ENCODE measurements at places on chromosomes 3 and 15. TPM values are rescaled to one million over a fixed set of nuclear protein-coding genes. Genes with fewer than 3 reads are reported as not detected.

DNA sequence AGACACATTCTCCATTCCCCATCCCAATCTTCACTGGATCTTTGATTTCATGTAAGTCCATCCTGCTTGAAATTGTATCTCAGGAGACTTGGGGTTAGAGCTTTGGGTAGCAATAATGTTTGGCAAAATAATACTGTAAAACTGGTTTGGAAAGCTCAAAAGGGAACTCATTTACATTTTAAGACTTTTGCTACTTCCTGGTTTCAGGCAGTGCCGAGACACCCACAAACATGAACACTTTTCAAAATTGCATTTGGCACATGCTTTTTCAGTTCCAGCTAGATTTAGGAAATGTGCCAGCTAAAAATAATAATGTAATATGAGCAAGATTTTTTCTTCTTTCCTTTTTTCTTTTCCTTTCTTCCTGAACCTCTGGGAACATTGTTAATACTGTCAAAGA lies 145.7 kb upstream of the CBLB start:
- DNase-seq = no peak

GRCh38 chr15:64430000-64430735 lies 30.2 kb upstream of the ZNF609 start:
- DNase-seq = no peak

GRCh38 chr3:127480196-127480954 lies 110.2 kb downstream of the TPRA1 start:
- DNase-seq = no peak

GRCh38 chr3:37963016-37963415 lies 27.6 kb upstream of the VILL start:
- DNase-seq = no peak

TM6SF1 gene
- total RNA-seq = 5.0 TPM
